ENCODE measurements at places on chromosomes 5 and 9.

- DNase-seq = no peak
These were observed 8.8 kb downstream of the FAM200C start for GRCh38 chr5:160390787-160391696.

DNA sequence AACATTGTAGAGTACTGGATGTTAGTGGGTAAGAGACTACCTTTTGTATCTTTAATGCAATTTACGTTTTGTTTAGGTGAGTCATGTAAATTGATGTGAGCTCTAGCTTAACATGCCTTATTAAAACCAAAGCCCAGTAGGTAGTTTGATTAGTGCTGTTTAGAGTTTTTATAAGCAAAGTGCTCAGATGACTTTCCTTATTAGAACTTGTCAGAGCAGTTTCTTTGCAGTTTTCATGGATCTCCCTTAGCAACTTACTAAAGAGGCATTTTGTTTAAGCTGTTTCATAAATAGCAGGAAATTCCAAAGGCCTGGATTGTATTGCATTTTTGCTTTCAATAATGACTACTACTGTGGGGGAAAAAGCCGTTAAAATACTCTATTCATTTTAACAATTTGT, 14.5 kb downstream of the ZSWIM6 start:
- DNase-seq = no peak

DNA sequence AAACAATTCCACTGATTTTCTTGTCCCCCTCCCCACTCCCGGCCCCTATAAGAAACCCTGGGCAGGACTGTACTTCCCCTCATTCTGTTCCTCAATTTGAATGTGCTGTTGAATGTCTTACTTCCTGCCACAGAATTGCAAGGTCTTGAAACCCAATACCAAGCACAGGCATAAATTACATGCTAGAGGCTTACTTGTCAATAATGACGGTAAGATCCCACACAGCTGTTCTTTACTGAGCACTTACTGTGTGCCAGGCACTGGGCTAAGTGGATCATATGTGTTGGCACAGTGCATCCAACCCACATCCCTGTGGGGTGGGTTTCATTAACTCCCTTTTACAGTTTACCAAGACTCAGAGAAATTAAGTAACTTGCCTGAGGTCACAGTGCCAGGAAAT, 63.4 kb downstream of the MVB12B start:
- DNase-seq = no peak

DNA sequence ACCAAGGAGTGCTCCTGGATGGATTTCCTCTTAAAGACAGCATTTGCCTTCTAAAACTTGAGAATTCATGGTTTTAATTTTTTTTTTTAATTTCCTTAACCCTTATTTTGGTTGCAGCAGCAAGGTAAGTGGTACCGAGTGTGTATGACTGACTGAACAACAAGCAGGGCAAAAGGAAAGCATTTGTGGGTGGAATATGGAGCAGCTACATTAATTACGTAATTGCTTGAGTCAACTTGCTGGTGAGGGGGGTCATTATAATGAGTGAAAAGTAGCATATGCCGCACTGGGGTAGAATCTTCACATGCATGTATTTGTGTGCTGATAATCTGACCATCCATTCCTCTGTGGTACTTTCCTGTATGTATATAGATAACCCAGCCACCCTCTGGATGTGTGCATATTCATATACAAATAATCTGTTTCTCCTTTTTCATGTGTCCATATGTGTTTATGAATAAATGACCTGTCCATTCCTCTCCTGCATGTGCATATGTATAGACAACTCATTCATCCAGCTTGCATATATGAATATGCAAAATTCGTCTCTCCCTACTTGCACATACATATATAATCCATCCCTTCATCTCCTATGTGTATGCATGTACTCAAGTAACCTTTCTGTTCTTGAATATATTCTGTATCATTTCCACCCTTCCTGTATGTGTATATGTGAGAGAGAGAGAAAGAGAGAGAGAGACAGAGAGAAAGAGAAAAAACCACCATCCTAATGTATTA, 147.5 kb upstream of the RUSC2 start:
- no peak for DNase-seq

- DNase-seq = no peak
These were observed 46.2 kb downstream of the TSPAN17 start for GRCh38 chr5:176693477-176693851.

DNA sequence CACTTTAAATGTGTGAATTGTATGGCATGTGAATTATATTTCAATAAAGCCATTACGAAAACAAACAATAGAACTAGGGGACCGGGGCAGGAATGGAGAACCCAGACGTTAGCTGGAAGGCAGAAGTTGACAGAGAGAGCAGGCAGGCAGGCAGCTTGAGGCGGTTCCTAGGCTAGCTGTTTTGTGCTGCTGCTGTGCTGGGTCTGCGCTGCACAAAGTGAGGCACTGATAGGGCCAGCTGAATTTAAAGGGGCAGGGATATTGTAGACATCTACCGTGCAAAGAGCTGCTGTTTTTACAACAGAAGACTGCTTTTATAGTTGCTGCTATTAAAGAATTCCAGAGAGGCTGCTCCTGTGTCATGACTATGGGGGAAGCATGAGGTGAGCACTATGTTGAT, 21.6 kb upstream of the MIER3 start:
- no peak for DNase-seq
